ENCODE measurements at places on chromosomes 6 and 20. TPM values are rescaled to one million over a fixed set of nuclear protein-coding genes. Genes with fewer than 3 reads are reported as not detected.

- no peaks in the 10 kb centered on the region for H3K27me3 ChIP-seq
- H3K27ac ChIP-seq: no peak overlapping the region
- no peaks in the 10 kb centered on the region for H3K4me1 ChIP-seq
- H3K4me3 ChIP-seq: no peak overlapping the region
- no peaks in the 10 kb centered on the region for H3K36me3 ChIP-seq
These were observed 169.3 kb downstream of the OGFRL1 start for GRCh38 chr6:71457929-71458328.

DNA sequence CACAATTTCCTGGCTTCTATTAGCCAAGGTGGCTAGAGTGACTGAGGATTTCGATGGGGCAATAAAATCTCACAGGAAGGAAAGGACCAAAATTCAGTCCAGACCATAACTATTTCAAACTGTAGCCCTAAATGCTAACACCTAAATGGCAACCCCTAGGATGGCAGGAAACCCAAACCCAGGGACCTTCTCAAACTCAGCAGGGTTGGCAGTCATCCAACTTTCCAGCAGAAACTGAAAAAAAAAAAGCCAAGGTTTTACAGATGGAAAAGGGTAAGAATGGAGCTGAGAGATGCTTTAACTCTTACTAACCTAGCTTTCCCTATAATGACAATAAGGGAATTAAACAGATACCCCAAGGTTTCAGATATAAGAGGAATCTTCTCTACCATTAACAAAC is 10.5 kb downstream of the IBTK start:
- no peak for DNase-seq
- no peaks in the 10 kb centered on the region for H3K27me3 ChIP-seq
- no peaks in the 10 kb centered on the region for H3K4me1 ChIP-seq
- no peak overlapping the region for H3K4me3 ChIP-seq
- no peak overlapping the region for H3K27ac ChIP-seq

GRCh38 chr6:118917546-118918328 is 17.2 kb downstream of the MCM9 start:
- H3K4me1 ChIP-seq: no peaks in the 10 kb centered on the region
- H3K4me3 ChIP-seq: no peak overlapping the region
- H3K27ac ChIP-seq: no peak overlapping the region
- no peak for DNase-seq
- peaks cover 32% of the 10 kb centered on the region for H3K36me3 ChIP-seq

DNA sequence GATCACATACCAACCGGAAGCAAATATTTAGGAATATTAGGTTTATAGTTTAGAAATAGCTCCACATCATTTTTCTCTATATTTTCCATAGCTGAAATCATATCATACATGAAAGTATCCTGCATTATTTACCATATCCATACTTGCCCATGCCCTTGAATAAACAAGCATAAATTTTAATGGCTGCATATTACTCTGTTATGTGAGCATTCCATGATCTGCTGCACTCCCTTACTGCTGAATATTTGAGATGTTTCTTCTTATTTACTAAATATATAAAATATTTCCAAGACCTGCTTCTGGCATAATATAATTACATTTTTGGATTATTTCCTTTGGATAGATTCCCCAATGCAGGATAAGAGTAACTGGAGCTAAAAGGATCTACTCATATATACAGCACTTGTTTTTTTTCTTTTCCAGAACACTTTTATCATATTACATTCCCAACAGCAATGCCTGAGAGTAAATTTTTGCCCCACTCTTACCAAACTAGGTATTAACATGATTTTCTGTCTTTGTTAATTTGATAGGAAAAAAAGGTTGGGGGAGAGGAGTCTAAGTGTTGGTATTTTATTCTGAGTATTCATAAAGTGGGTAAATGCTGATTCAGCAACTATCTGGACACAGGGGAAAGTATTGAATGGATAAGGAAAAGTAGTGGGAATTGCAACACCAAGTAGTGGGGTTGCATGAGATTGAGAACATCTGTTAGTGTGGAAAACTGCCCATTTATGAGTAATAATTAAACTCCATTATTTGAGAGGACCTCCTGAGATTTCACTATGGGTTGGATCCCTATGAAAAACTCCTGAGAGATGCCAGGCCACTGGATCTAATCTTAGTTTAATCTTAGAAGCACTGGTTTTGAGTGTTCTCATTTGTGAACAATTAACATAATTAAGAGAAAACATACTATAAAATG is 76.0 kb downstream of the MAN1A1 start:
- no peaks in the 10 kb centered on the region for H3K36me3 ChIP-seq
- no peaks in the 10 kb centered on the region for H3K4me1 ChIP-seq
- no peaks in the 10 kb centered on the region for H3K27me3 ChIP-seq
- no peak for DNase-seq

- H3K27me3 ChIP-seq: no peaks in the 10 kb centered on the region
- no peak overlapping the region for H3K4me3 ChIP-seq
- no peaks in the 10 kb centered on the region for H3K36me3 ChIP-seq
- DNase-seq: no peak
- no peak overlapping the region for H3K27ac ChIP-seq
These were observed 18.5 kb downstream of the PACSIN1 start for GRCh38 chr6:34484391-34484790.

DNA sequence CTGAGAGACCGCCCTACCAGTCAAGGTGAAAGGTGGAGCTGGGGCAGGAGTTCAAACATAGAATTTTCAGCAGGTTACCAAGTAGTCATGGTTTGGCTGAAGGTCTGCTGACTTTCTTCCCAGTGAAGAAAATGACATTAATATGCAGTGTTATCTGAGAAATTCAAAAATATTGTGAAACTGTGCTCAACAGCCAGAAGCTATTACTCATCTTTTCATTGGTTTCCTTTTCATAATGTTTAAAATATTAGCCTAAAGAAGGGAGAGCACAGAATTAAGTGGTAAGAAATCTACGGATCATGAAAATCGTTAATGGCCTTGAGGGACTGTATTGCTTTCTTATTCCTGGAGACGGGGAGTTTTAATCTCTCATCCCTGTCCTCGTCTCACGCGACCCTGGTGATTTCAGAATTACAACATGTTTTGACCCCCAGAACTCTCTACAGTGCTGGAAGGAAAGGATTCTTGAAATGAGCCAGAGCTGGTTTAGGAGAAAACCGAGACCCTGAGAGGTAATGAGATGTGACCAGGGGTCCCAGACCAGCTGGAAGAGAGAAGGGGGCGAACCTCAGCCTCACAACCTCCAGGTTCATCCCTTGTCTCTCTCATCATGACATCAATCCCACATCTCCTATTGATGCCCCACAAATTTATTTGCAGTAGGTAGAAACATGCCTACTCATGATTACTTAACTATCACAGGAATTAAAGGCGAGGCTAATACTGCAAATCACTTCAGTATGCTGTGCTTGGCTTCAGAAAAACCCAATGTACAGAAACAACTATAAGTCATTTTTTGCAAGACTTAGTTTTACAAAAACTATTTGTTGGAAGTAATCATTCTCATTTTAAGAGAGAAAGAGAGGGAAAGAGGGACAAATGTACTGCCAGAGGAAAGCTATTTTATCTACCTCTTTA is 209.5 kb downstream of the FNDC1 start:
- no peak for DNase-seq
- no peak overlapping the region for H3K4me3 ChIP-seq
- peak overlapping the region; percentile 71 for H3K27ac ChIP-seq
- H3K4me1 ChIP-seq: peaks cover 40% of the 10 kb centered on the region

GRCh38 chr20:2814587-2815051 is at the start of gene C20orf141:
C20orf141 (plus strand) TSS chr20:2814987; CDS start chr20:2815185, 198 bp downstream.
- no peak within 1 kb of the TSS for H3K4me3 ChIP-seq
- no peaks in the 10 kb centered on the region for H3K36me3 ChIP-seq
- H3K27ac ChIP-seq: no peak within 1 kb of the TSS
- no peak for DNase-seq
- no peaks in the 10 kb centered on the region for H3K27me3 ChIP-seq

DNA sequence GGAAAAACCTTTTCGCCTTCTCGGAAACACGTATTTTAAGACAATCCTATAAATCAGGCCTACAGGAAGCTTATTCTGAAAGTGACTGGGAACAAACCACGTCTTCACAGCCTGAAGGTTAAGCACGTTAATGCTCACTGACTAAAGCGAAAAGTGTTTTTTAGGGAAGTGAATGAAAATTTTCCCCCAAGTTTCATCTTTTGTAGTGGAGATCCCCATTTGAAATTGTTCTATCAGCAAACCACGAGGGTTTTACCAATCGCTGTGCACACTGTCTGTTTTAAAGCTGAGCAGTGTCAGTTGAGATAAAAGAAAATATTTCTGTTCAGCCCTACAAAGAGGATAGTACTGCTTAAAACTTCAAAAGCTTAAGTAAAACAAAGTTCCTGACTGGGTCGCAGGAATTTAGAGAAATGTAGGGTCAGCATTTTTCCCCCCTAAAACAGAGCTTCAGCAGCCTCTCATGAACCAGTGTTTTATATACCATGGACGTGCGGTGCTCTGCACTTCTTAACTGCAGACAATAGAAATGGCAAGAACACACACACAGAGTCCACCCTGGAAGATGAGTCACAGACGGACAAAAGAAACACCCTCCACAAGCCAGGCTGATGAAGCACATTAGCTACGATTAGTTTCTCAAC is 34.9 kb downstream of the SLC22A23 start:
- no peak overlapping the region for H3K27ac ChIP-seq
- no peaks in the 10 kb centered on the region for H3K36me3 ChIP-seq
- no peak for DNase-seq
- H3K4me3 ChIP-seq: no peak overlapping the region

- H3K36me3 ChIP-seq: no peaks in the 10 kb centered on the region
- no peak overlapping the region for H3K27ac ChIP-seq
- no peak for DNase-seq
- no peaks in the 10 kb centered on the region for H3K27me3 ChIP-seq
- no peak overlapping the region for H3K4me3 ChIP-seq
These were observed 259.8 kb upstream of the FLRT3 start for GRCh38 chr20:14597206-14597715.

DNA sequence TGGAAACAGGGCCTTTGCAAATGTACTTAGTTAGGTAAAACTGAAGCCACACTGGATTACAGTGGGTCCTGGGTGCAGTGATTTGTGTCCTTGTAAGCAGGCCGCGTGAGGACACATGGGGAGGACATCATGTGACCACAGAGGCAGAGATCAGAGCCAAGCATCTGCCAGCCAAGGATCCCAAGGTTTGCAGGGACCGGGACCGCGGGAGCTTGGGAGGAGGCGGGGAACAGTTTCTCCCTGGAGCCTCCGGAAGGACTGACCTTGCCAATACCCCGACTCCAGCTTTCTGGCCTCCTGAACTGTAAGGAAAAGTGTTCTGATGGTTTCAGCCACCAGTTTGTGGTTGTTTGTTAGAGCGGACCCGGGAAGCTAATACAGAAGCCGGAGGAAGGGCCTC is 500.9 kb downstream of the PREX1 start:
- DNase-seq: no peak
- H3K36me3 ChIP-seq: no peaks in the 10 kb centered on the region
- no peaks in the 10 kb centered on the region for H3K4me1 ChIP-seq
- no peaks in the 10 kb centered on the region for H3K27me3 ChIP-seq

Gene DNMT3B
- total RNA-seq: 1.3 TPM

Gene AIF1
- total RNA-seq: 39.6 TPM

Gene MCHR2
- not detected for total RNA-seq

Gene TRIM10
- total RNA-seq: not detected

Gene ZC2HC1B
- not detected for total RNA-seq

Data from thoracic aorta (tissue), 2 donors.